ENCODE measurements at places on chromosomes 2 and 18. TPM values are rescaled to one million over a fixed set of nuclear protein-coding genes. Genes with fewer than 3 reads are reported as not detected.

STPG4 gene
- total RNA-seq: not detected

LGALSL gene
- 14.5 TPM for total RNA-seq

UGT1A6 gene
- 1.3 TPM for total RNA-seq

INPP4A gene
- 10.1 TPM for total RNA-seq

GTF2A1L gene
- total RNA-seq: not detected

BMP10 gene
- total RNA-seq: not detected

B4GALT6 gene
- 9.8 TPM for total RNA-seq

PSMA8 gene
- not detected for total RNA-seq

RAB17 gene
- 0.10 TPM for total RNA-seq

IGFBP5 gene
- 0.19 TPM for total RNA-seq

All from A549 treated with DMSO at 1 μM for 4 hours (cell line).